ENCODE measurements at places on chromosomes 3 and 15.

DNA sequence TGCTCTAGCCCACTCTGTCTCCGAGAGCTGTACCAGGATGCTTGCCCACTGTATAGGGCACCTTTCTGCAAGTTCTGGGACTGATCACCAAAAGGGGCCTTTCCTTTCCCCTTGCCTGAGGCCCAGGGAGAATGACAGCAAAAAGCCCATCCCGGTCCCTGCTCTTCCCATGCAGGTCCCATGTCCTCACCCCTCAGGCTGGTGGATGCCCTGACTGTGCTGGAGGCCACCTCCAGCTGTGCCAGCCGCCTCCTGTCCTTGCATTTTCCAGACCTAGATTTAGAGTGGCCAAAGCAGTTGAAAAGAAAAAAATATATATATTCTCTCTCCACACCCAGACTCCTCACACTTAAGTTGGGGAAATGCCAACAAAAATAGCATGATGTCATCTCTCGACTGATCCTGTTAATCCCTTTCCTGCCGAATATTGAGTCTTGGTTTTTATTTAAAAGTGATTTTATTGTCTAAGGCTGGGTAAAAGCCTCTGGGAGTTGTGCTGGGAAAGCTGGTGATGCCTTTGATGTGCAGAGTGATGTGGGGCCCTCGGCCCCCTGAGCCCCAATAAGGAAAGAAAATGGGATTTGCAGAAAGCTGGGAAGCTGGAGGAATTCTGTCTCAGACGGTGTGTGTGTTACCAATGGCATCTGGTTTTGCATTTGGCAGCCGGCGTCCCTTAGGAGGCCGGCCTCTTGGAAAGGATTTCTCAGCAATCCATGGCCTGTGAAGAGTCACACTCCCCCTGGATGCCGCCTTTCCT, 29.3 kb upstream of the TPM1 start:
- no peak for DNase-seq

DNA sequence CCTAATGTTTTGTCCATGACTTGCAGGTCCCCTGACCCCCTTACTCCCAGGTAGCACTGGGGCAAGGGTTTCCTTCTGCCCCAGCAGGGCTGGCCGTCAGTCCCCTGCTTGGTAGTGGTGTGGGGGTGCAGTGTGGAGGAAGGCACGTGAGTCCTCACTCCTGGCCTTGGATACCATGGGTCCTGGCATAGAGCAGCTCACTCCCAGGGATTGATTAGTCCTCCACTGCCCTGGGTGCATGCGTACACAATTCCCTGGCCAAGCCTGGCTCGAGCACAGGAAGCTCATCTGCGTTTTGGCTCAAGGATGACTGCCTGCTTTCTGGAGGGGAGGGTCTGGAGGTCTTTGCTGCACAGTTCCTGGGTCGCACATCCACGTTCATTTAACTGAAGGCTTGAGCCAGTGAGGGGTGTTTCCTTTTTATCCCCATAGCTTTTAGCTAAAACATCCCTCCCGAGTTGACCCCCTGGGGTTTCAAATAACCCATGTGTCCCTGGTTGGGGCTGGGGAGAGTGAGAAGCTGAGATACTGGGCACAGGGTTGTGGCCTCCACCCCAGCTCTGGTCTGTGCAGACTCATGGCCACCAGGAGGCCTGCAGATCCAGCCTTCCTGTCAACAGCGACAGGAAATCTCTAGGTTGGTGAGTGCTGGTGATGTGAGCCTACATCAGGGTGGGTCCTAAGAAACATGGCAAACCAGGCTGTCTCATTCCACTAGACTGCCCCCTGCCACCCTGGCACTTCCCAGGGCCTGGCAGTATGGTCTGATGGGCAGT, 11.5 kb downstream of the HEMK1 start:
- no peak for DNase-seq

DNA sequence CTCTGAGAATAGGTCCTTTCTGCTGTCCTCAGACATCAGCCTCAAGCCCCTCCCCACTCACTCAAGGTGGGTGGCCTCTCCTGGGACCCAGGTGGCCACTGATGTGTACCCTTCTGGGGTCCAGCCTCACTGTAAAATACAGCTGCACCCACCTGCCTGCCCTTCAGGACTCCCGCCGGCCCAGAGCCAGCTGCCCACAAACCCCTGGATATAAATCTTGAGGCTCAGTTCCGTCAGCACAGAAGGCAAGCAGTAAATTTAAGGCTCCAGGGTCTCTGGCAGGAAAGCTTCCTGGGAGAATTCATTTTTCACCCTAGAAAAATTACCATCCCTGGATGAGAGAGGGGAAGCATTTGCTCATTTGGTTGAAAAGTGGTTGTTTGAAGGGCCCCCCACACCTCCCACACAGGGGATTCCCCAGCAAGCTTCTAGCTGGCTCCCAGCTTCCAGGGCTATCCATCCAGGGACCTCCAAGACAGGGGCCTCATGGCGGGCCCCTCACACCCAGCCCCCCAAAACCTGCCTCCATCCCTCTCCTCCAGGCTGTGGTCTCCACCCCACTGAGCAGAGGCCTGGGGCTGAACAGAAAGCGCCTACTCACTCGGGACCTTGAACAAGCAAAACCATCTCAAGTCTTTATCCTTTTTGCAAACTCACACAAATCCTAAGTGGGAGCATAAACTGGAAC, 48.4 kb upstream of the GRIP2 start:
- DNase-seq = no peak

GRCh38 chr15:69359722-69360121, 54.4 kb upstream of the KIF23 start:
- DNase-seq = no peak

DNA sequence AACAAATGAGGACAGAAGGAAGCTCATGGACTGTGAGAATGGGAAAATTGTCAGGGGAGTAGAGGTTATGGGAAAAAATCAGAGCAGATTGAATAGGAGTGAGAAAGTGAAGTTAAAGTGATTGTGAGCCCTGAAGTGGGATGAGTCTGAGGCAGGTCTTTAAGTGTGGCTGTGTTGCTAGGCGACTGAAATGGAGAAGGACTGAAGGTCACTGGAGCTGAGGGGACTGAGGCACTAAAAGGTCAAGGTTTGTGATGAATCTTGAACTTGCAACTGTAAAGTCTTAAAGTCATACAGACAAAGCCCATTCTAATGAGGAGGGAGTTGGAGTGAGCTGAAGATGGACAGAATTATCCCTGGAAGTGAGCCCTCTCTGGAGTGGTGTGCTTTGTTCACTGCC, 518.9 kb downstream of the TUSC7 start:
- DNase-seq = no peak

- DNase-seq = no peak
Measured at GRCh38 chr3:124235446-124235845, 243.5 kb upstream of the ROPN1 start.

- DNase-seq = no peak
Measured at GRCh38 chr15:38709196-38709595, 144.6 kb upstream of the RASGRP1 start.

DNA sequence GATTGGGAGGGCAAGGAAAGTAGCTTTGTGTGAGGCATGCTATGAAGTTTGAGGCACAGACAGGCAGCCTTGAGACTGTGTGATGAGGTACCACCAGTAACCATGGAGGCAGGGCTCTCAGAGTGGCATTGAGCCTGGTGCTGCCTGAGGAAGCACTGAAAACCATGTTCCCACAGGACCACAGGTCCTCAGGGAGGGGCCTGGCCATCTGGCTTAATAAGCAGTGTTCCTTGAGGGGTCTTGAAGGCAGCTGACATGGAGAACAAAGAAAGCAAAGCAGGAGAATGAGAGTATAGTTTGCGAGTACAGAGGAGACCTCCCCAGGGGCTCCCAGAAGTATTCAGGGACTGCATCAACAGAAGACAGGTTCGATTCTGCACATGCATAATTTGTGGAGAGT, 346.6 kb downstream of the EPHB1 start:
- DNase-seq = no peak

- DNase-seq = no peak
Measured at GRCh38 chr3:123081718-123082369, 15.0 kb downstream of the PDIA5 start.

- no peak for DNase-seq
Measured at GRCh38 chr3:53478166-53478830, 16.1 kb upstream of the CACNA1D start.

DNA sequence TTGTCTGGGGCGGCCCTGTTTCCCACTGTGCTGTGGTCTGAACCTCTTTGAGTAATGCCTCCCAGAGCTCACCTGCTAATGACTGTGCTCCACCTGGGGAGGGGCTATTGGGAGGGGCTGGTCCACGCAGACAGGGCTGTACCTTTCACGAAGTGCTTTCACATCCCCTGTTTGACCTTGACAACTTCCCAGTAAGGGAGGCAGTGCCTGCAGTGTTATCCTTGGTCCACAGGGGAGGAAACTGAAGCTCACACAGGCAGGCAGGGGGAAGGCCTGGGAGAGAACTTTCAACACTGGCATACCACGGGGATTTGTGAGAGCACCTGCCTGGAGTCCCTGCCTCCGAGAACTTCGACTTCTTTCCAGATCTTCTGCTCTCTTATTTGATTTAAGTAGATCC, 91.2 kb downstream of the CACNA1D start:
- DNase-seq = no peak

DNA sequence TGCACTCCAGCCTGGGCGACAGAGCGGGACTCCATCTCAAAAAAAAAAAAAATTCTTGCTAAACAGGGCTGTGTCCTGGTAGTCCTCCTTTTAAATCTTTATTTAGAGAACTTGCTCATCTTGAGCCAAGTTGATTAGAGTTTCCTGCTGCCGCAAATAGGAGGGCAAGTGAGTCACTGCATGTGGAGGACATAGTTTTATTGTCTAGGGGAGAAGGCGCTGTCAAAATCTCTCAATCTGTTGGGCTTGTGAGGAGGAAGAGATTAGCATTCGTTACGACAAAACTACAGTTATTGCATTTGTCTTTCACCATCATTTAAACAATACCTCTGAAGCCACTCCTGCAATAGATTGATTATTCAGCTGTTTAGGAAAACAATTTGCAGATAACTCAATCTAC, 11.5 kb downstream of the MUC4 start:
- no peak for DNase-seq

DNA sequence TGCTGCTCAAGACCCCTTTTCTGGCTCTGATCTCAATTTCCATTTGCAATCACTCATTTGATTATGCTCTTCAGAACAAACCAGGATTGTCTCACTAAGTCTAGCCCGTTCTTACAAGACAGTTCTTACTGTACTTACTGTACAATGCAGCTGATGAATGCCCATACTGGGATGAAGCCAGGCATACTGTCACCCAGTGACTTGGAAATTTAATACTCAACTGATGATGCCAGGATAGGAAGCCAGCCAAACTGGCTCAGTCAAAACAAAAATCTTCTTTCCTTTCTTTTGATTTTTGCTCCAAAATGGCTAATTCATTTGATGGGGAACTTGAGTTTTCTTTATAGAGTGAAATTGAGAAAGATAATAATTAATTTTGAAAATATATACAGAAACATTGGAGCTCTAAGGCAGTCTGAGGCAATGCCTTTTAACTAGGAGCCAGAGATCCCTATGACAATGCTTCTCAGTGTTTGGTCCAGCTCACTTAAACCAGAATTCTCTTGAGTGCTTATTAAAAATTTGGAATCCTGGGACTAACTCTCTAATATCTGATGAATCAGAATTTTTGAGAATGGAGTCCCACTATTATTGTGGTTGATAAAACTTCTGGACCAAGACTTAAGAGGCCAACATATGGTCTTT, 265.6 kb upstream of the THBS1 start:
- DNase-seq = no peak

DNA sequence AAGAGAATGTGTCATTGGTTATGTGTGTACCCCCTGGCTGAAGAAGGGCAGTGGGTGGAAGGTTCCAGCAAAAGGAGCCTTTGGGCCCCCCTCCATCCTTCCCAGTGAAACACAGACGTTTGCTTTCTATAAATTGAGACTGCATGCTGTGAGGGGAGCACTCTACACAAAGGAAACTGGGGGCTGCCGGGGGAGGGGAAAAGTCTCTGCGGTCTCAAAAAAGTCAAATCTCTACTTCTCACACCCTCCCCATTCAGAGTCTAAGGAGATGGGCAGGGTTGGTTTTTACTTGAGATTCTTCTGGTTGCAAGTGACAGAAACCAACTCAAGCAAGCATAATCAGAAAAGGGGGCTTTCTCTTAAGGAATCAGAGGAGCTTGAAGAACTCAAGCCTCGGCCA, 50.1 kb upstream of the TLE3 start:
- DNase-seq = no peak

GRCh38 chr3:119145128-119145499, 851 bp upstream of the TEX55 start:
- no peak for DNase-seq

DNA sequence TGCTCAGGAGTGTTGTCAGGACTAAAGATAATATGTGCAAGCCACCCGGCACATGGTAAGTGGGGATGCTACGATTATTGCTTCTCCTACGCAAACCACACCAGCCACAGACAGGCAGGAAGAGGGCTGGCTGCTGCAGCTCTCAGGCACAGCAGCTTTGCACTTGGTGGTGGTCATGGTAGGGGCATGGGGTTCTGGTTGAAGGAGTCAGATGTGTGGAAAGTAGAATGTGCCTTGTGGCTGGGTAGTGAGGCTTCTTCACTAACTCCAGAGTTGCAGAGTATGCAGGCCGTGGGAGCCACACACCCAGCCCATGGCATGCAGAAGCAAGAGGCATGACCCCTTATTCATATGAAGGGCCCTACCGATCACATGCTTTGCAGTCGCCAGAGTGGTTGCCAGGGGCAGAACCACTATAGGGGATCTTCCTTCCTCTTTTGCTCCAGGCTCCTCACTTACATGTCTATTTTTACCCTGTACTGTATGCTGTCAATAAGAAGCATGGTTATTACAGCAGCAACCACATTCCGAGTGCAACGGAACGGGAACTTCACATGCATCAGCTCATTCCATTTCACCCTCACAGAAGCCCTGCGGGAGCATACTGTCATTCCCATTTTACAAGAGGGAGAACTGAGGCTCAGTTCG, 59.2 kb upstream of the HERC1 start:
- DNase-seq = peak; percentile 52

DNA sequence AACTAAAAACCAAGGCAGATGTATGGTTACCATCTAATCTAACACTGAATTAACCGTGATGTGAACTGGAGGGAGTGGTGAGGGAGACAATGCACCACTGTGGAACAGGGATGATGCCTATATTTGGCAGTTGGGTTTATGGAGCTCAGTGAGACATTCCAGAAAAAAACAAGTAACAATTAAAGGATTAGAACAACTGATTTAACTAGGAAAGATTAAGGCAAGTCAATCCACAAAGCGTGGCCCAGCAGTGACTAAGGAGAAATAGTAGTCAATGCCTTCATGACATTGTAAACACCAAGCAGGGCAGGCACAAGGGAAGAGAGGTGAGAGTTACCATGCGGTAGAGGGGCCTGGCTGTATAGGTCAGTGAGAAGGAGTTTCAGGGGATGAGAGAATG, 38.1 kb downstream of the CHAC1 start:
- DNase-seq = no peak

- DNase-seq = no peak
Measured at GRCh38 chr15:70932397-70932796, 39.8 kb downstream of the LRRC49 start.

- no peak for DNase-seq
Measured at GRCh38 chr15:64163659-64164362, 989 bp upstream of the PPIB start.

Measured in pons (tissue), 1 donor.